LoVo (cell line): ENCODE measurements at places on chromosomes 2 and 18.

- DNase-seq = no peak
Observed at GRCh38 chr2:169525434-169525833, 15.9 kb downstream of the KLHL41 start.

DNA sequence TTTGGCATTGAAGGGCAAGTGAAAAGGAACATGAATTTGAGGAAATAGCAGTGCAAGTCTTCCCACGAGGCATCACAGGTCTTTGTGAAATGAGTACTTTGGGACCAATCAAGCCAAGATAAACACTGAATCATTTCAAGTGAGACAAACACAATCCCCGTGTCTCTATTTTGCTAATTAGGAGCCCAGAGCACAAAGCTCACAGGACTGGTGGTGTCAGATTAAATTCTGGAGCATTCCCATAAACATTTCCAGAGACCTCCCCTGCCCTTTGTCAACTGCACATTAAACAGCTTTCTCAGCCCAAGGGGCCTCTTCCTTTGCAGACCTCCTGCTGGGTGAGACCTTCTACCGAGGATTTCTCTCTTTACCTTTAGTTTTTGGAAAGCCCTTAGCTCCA, 50.7 kb downstream of the DAPL1 start:
- no peak for DNase-seq

GRCh38 chr2:150209746-150210145, 277.7 kb downstream of the RND3 start:
- DNase-seq = no peak

DNA sequence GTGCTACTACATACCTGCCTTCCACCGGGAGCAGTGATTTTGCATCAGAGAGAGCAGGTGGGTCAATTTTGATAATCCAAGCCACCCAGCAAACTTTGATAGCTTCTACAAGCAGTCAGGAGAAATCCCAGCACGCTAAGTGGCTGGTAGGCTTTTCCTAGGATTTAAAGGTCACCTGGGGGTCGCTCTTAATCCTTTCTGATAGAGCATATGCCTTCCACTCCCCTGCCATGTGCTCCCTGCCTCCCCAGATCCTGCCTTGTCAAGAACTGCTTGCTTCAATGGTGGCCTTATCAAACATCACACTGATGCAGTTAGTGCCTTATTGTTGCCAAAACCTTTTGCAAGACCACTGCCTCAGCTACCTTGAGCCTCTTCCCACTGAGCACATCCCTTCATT, 462.3 kb upstream of the MEX3C start:
- DNase-seq = no peak

GRCh38 chr2:54859416-54859815, 136.0 kb downstream of the EML6 start:
- no peak for DNase-seq

- DNase-seq = no peak
Observed at GRCh38 chr2:5561006-5561405, 131.2 kb upstream of the SOX11 start.

- DNase-seq = no peak
Observed at GRCh38 chr2:219878516-219878915, 251.1 kb downstream of the SLC4A3 start.

GRCh38 chr2:102975996-102976975, 214.5 kb downstream of the TMEM182 start:
- peak; percentile 25 for DNase-seq

- DNase-seq = no peak
Observed at GRCh38 chr2:135997380-135997779, 12.0 kb upstream of the DARS1 start.

DNA sequence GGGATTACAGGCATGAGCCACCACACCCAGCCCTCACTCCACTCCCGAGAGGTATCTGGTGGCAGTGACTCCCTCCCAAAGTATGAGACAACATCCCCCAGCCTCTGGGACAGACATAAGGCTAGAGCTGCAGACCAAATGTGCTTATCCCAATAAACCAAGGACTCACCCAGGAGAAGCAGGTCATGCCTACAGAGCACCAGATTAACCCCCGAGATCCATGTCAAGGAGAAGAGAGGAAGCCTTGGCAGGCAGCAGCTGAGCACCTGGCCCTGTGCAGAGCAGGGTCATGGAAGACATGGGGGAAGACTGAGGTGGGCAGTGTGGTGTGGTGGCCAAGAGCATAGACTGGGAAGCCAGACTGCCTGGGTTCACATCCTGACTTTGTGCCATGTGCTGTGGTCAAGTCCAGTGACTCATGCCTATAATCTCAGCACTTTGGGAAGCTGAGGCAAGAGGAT, 7.2 kb downstream of the RAB11FIP5 start:
- no peak for DNase-seq
